Stimulated activated CD8-positive, alpha-beta memory T cell treated with anti-CD3 and anti-CD28 coated beads, Interleukin-4, amount 100 ng/mL, for 1 hour (primary cell): ENCODE measurements at places on chromosomes 3 and 15.
A peak's percentile ranks its signal among the peaks of the same experiment; 100 is the strongest.

DNA sequence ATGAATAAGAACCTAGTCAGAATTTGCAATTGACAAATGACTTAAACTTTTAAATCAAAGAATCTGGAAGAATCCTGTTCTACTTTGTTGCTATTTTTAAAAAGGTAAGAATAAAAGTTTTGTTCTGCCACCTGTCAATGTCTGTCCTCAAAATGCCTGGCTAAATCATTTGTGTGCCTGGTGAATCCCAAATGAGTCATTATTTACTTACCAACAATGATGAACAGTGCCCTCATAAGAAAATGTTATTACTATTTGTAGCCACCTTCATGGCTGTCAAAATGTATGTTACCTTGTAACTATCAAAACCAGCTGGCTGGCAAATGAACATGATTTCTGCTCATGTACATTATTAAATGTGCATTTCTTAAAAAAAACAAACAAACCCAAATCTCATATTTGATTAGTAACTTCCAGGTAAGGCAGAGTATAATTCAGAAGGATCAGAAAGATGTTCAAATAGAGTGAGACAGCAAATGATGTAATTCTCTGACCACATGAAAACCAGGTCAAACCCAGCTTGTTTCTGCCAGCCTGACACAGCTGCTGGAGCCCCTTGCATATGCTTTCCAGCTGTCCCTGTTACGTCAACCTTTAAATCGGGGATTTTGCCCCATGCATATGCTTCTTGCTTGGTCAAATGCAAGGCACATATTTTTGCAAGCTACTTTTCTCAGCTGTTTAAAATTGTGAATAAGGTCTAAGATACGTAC, 137.9 kb downstream of the SSR3 start:
- no peak for DNase-seq

- no peak for DNase-seq
These were observed 125.7 kb downstream of the STAG1 start for GRCh38 chr3:136626493-136626892.

GRCh38 chr3:28617821-28618220, 269.2 kb upstream of the AZI2 start:
- DNase-seq: no peak

- no peak for DNase-seq
These were observed 73.4 kb downstream of the CPN2 start for GRCh38 chr3:194277786-194278130.

DNA sequence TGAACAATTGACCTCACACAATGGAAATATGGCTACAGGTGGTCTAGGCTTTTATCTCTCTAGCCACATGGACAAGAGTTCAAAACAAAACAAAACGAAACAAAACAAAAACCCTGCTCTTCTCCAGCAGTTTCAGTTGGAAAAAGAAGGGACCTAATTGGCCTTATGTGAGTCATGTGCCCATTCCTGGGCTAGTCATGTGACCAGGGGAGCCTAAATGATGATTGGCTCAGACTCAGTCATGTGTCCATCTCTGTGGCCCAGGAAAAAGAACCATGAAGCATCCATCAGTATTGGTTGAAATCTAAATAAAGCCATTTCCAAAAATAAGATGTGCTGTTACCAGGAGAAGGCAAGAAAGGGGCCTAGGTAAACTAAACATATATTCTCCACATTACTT, 96.8 kb downstream of the ANXA2 start:
- no peak for DNase-seq

DNA sequence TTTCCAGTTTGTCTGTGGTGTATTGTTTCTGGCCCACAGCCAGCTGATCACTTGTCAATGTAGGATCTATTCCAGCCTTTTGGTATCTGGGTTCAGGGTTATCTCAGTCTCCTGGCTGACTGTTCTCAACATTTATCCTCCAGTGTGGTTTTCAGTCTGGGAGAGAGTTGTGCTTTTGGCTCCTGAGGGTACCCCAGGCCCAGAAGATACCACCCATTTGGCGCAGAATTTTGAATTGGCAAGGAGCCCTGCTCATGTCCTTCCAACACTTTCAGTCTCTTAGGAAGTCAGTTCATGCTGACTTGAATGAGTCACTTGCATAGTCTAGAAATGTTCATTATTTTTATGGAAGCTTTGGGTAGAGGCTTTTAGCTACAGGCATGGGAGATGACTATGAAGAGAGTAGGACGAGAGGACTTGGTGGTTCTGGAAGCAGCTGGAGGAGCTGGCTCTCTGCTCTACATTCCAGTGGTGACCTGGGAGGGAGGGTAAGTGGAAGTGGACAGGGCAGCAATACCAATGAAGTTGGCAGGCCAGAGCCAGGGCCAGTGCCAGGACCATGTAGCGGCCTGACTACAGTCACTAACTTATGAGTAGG, 7.2 kb downstream of the POLR2H start:
- DNase-seq: no peak

DNA sequence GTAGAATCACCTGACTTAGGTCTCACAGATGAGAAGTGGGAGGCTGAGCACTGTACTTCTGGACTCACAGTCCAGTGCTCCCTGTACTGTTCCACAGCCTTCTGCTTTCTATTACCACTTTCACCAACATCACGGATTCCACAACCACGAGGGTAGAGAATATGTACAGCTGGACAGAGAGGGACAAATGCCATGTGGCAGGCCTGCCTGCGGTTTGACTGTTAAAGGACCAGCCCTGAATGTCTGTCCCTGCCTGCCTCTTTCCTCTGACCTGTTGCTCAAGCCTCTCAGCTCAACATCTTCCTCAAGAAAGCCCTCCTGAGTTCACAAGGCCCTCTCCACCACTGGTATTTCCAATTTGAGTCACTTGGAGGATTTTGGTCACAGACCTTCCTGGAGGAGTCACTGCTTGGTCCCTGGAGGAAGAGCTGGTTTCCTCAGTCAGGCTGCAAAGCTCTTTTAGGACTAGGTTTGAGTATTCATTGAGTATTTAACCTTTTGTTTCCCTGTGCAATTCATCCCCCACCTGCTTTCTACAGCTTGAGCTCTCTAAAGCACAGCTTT, 49.1 kb downstream of the RAB11A start:
- DNase-seq: no peak

DNA sequence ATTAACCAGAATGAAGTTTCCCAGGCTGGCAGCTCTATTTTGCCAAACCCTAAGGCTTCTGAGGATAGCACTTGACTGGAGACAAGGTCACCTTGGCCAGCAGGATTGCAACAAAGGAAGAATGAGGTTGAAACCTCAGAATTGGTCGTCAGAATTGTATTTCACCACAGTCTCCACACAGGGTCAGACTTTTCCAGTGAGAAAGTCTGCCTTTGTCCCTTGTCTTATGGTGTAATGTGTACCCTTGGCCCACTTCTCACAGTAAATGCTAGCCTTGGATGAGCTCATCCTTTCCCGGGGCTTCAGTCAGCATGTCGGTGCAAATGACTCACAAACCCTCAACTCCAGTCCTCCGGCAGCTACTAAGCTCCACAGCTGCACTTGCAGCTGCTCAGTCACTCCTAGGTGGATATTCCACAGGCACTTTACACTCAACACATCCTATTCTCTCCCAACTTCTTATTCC, 19.7 kb downstream of the SSR3 start:
- DNase-seq: no peak

- DNase-seq: no peak
These were observed 642.3 kb downstream of the TBL1XR1 start for GRCh38 chr3:176554791-176555654.

DNA sequence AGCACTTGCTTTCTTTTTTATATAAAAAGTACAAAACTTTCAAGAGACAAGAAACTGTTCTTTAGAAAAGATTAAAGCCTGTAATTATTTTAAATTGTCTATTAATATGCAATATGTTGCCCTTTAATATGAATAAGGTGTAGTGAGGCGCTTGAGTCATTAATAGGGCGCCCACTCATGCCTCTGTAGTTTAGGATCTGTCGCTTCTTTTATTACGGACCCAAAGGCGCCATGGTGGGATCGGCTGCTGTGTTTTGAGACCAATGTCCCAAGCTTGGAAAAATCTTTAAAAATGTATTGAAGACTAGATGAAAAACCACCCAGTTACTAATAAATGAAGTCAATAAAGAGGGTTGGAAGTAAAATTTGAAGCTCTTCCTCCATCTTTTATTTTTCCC, 259.5 kb upstream of the MEIS2 start:
- no peak for DNase-seq

DNA sequence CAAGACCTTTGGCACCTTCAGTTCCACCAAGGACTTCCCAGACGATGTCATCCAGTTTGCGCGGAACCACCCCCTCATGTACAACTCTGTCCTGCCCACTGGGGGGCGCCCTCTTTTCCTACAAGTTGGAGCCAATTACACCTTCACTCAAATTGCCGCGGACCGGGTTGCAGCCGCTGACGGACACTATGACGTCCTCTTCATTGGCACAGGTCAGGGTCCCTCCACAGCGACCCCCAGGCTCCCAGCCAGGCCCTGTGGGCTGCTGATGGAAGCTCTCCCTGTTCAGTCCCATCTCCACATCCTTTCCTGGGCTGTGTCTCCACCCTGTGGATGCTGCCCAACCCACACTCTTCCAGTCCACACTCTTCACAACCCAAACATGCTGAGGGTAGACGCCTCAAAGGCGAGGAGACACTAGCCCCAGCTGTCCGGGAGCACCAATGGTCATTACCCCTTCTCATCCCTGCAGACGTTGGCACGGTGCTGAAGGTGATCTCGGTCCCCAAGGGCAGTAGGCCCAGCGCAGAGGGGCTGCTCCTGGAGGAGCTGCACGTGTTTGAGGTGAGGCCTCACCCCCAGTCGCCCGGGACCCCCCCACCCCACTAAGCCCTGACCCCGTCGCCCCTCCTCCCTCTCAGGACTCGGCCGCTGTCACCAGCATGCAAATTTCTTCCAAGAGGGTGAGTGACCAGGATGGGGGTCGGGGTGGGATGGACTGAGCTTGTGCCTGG, 4.3 kb upstream of the LSMEM2 start:
- DNase-seq: peak; percentile 44

- no peak for DNase-seq
These were observed 156.6 kb upstream of the UBE2E2 start for GRCh38 chr3:23046536-23046935.

DNA sequence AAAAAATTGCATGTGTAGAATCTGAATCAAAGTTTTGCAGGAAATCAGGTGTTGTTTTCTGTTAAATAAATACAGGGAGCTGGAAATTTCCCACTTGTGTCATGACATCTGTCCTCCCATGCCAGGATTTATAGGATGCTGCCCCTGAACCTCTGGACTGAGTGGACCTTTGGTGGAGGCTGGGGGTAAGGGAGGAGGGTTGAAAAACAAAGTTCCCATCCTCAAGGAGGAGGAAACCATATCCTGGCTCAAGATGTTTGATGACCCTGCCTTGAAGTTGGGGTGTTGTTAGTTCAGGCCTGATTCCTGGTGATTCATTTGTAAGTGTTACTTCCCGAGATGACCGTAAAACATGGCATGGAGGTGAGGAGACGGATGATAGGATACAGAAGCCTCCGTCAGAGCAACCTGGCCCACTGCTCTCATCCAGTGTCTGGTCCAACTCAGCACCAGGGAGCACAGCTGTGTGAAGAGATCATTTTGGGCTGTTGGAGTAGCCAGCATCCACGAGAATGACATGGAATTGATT, 223.6 kb downstream of the CACNA2D3 start:
- no peak for DNase-seq

DNA sequence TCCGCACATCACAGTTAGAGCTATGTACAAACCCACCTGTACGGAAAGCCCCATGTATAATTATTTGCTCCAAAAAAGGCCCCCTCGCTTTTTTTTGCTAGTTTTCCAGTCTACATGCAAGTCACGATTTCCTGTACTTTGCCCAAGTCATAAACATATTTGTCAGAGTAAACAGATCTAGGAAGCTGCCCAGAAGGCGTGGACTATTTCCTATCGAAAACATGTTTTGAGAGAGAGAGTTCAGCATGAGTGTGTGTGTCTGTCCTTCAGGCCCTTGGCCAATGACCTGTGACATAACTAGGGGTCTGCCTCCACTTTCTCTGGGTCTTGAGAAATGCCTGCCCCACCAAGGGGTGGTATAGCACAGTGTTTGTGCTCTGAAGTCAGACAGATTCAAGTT, 72.7 kb upstream of the HACD2 start:
- DNase-seq: no peak
